MV-4-11 (cell line): ENCODE measurements at places on chromosomes 7 and 10.

DNA sequence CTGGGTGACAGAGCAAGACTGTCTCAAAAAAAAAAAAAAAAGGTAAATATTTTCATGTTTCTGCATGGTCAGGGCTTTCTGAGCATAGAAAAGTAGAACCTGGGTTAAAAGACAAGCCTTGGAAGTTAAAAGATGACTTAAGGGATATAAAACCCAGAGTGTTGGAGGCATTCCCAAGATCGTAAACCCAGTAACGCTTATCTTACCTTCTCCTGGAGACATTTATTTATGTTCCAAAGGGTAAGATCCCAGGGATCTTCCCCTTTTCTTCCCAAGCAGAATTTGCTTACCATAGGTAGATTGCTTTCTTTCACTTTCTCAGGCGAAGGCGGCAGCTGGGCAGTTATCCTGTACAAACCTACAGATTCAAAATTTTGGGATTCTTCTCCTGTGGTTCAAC, 22.2 kb downstream of the SUGCT start:
- DNase-seq = no peak

GRCh38 chr7:6453734-6454133, 6.0 kb upstream of the DAGLB start:
- DNase-seq = no peak

DNA sequence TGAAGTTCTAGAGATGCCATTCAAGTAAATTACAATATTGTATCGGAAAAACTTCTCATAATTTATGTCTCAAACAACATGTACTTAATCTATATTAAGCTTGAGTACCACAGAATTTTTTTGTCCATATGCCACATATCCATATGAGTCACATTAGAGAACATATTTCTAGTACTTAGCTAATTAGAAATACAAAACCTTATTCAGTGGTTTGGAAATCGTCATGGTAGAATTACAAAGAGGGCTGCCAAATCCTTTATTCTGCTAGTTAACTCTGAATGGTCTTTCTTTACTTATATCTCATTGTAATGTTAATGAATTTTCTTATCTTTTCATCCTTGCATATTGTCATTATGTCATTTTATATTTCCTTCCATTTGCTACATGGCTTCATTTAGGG, 9.0 kb upstream of the VIM start:
- DNase-seq = no peak

- no peak for DNase-seq
Measured at GRCh38 chr7:30692882-30693281, 10.6 kb upstream of the CRHR2 start.

GRCh38 chr10:8898745-8899330, 844.4 kb downstream of the GATA3 start:
- no peak for DNase-seq

DNA sequence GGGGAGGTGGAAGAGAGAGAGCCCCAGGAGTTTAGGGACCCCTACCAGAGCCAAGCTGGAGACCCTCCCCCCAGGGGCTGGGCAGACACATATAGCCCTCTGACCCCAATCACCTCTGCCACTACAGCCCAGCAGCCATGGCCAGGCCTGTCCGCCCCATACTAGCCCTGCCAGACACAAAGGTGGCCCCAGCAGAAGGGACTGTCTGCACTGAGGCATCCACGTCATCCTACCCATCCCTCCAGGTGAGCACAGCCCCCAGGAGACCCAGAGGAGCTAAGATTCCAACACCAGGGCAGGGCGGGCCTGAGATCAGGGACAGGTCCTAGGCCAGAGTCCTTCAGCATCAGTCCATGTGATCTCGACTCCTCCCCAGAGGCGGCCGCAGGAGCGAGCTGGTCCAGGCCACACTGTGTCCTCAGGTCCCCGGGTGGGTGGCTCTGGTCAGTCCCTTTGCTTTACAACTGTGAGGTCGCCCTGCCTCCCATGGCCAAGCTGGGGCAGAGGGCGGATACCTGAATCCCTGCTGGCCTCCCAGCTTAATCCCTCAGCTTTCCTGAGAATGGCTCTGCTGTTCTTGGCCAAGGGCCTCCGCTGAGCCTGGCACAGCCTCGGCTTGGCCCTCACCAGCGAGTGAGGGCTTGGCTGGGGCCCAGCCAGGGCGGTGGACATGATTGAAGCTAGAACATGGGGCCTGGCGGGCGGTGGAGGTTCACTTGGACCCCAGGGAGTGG, 14.3 kb upstream of the ELN start:
- DNase-seq = no peak

GRCh38 chr7:127091620-127092019, 161.1 kb downstream of the GRM8 start:
- DNase-seq = no peak

GRCh38 chr10:121309164-121309563, 289.1 kb downstream of the FGFR2 start:
- no peak for DNase-seq

- no peak for DNase-seq
Measured at GRCh38 chr7:99132595-99133321, 11.2 kb downstream of the SMURF1 start.

GRCh38 chr10:92574548-92575261, 812 bp upstream of the IDE start:
- peak; percentile 62 for DNase-seq
